ENCODE measurements at places on chromosomes 4 and X.

DNA sequence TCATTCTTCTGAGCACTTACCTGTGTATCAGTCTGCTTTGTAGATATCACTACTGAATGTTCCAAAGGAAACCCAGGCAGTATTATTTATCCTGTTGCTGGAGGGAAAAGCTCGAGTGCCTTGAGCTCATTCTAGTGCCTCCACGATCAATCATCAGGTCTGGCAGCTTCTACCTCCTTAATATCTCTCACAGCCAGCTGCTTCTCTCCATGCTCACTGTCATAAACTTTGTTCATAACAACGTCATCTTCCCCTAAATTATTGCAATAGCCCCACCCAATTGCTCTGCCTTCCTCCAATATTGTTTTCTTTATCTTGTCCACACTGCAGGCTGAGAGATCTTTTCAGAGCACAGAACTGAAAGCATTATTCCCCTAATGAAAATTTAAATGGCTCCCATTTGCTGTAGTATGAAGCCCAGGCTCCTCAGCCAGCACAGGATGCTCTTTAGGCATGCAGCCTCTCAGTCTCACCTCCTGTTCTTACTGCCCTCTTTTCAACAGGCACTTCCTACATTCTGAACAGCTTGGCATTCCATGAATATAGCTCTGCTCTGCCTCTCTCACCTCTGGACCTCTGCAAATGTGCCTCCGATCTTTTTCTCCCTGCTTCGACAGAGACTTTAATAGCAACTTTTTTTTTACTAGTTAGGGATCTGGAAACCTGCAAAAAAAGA, 504.2 kb upstream of the IGFBP7 start:
- DNase-seq = no peak

DNA sequence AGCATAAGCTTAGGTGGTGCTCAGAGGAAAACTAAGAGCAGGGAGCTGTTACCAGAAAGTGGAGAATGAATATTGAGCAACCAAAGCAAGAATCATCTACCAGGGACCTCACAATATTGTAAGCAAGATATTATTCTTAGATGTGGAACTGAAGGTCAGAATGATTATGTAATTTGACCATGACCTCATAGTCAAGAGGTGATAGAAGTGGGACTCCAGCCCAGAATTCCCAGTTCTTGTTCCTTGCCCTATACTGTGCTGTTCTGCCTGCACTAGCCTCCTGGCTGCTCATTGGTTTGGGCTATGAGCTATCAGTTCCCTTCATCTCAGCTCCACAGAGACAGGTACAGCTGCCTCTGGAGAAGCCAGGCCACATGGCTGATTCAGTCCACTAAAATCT, 229.4 kb downstream of the LDB2 start:
- DNase-seq = peak; percentile 79

GRCh38 chr4:103423261-103423660, 225.1 kb upstream of the CENPE start:
- DNase-seq = no peak

DNA sequence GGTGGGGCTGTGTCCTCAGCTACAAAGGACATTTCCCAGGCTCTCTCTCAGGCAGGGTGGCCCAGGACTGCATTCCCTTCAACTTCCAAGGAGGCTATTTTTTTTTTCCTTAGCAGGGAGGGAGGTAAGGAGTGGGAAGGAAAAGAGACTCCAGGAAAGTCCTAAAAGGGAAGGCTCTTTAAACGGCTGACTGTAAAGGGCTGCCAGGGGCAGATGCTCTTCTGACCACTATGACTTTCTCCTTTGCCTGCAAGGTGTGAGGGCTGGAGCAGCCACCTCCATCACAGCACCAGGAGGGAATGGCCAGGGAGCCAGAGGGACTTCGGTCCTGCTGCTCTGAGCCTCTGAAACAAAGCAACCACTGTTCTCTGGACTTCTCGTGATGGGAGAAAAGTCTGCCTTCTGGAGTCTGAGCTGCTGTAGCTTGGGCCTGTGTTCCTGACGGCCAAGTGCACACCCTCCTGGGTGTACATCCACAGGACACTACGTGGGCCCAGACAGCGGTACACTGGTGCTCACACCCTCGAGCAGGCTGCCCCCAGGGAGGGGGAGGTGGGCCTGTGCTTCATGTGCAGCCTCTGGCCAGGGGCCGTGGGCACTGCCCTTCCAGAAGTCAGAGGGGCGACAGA, 17.9 kb downstream of the NAT8L start:
- DNase-seq = no peak

DNA sequence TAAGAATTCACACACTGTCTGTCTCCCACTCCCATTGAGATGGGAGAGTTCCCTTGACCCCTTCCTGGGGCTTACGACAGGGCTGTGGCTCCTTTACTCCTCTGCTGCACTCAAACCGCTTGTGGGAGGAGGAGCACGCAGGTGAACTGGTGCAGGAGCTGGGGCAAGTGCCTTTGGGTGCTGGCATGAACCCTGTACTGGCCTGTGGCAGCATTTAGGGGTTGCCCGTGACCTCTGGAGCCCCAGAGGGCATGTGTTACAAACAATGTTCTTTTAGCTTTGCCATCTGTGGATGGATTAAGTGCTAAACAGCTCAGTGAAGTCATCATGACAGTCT, 21.8 kb upstream of the FTHL17 start:
- DNase-seq = no peak

DNA sequence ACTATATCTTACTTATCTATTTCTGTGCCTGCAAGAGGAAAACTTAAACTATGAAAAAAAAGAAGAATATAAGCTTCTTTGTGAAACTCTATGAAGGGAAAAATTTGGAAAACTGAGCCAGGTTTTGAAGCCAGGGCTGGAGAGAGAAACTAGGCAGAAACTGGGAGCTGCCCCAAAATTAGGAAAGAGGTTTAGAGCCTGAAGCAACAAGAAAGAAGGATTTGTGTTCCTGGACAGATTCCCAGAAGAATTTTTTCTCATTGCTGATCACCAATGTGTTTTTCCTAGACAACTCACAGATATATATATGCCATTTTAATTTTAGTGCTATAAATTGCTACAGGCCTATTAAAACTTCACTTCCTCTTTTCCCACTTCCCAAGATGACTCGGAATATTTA, 245.0 kb upstream of the GEMIN8 start:
- no peak for DNase-seq

- no peak for DNase-seq
Observed at GRCh38 chr4:40550196-40550595, 79.5 kb downstream of the RBM47 start.

- no peak for DNase-seq
Observed at GRCh38 chr4:25863347-25863784, 578 bp upstream of the SEL1L3 start.

DNA sequence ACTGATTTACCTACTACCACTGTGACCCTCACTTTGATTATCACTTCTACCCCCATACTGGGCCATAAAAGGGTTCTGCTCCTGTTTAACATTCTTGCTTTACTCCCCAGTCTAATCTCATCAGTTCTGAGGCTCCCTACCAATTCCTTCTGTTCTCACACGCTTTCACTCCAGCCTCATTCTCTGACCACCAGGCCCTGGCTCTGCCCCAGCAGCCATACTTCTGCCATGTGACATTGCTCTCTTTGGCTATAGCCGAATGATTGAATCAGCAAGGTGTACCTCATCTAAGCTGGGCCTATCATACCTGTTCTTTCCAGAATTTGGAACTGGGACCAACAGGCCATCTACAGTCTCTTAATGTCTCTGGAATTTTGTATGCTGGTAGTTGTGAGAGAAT, 14.4 kb upstream of the ELF2 start:
- no peak for DNase-seq

- DNase-seq = peak; percentile 99
Observed at GRCh38 chr4:105280338-105281123, 133.9 kb downstream of the TET2 start.

GRCh38 chrX:16966752-16967448, 20.4 kb downstream of the REPS2 start:
- no peak for DNase-seq

- peak; percentile 42 for DNase-seq
Observed at GRCh38 chr4:80423553-80424224, 88.2 kb downstream of the CFAP299 start.

DNA sequence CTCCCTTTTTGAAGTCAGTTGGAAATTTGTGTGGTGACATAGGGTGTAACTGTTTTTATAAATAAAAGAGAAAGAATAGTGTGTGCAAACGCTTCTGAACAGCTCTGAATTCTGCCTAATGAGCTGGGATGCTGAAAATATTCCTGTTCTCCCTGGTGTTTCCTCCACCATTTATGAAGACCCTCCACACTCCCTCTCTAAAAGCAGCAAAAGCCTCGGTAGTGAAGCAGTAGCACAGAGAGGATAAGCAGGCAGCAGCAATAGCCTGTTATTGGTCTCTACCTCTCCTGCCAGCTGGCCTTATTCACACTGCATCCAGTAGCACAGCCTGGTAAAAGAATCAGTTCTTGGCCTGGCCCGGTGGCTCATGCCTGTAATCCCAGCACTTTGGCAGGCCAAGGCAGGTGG, 406.1 kb downstream of the IQCM start:
- DNase-seq = no peak

GRCh38 chr4:89306486-89307177, 968 bp downstream of the GPRIN3 start:
- no peak for DNase-seq

DNA sequence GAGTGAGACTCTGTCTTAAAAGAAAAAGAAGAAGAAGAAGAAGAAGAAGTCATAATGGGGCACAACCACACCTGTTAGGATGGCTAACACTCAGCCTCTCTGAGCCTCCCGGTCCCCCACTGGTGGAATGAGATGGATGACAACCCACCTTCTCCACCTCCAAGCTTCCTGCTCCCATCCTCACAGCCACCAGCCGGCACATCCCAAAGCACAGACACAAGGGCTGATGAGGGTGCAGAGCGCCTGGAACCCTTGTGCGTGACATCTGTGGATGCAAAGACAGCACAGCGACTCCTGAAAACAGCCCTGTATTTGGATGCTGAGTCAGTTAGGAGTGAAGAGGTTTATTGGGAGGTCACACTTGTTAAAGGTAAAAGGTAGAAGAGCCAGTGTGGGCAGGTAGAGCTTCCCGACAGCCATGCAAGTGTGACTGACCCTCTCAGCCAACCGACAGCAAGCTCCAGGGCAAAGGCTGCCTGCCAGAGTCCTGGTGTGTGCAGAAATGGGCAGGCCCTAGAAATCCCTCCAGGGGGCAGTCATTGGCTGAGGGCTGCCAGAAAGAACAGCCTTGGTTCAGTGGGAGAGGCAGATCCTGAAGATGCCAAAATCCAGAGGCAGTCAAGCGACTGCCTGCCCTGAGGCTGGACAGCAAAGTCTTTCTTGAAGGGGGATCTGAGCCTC, 26.6 kb upstream of the MAN2B2 start:
- peak; percentile 20 for DNase-seq

- no peak for DNase-seq
Observed at GRCh38 chrX:129638917-129639316, 15.8 kb downstream of the APLN start.

- no peak for DNase-seq
Observed at GRCh38 chr4:4820261-4820660, 39.2 kb upstream of the MSX1 start.

DNA sequence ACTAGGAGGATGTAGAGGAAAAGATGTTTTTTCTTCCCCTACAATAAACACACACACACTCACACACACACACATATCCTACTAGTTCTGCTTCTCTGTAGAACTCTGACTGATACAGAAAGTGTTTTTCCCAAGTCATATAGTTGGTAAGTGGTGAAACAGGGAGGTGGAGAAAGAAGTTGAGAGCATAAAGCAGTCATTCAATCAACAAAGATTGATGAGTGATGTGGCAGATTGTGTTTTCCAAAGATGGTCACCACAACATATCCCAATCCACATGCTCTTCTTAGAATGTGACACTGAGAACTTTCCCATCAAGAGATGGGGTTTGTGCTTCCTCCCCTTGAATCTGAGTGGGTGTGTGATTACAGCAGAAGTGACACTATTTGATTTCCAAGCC, 123.4 kb upstream of the ATP6AP2 start:
- no peak for DNase-seq

GRCh38 chr4:78951862-78952472, 12.7 kb upstream of the PAQR3 start:
- peak; percentile 61 for DNase-seq

DNA sequence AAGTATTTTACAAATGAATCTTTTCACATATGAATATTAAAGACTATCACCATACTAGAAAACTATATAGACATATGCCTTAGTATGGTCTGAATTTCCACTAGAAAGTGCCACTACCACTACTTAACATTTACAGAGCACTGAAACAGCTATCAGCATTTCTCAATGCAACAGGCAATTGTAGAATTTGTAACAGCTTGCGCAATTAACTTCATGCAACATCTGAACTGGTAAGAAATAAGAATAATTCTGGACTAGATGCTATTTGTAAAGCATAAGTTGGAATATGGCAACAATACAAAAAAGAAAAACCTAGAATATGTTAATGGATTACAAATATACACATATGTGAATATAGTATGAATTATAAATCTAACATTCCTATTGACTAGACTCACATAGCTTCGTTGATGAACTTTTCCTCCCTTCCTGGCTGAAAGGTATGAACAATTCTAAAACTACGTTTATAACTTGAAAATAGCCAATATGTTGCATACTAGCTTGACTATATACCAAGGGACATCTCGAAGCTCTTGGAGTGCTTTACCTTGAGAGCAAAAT, 82.0 kb downstream of the ATP8A1 start:
- peak; percentile 18 for DNase-seq

DNA sequence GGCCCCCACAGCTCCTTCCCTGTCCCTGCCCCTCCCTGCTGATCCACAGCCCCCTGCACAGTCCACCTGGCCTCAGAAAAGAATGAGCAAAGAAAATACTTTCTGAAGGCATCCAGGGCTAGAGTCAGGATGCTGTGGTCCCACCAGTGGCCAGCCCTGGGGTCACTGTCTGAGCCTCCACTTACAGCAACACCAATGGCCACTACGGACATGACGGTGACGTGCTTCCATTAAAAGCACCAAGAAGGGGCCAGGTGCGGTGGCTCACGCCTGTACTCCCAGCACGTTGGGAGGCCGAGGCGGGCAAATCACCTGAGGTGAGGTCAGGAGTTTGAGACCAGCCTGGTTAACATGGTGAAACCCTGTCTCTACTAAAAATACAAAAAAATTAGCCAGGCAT, 4.0 kb downstream of the JAKMIP1 start:
- no peak for DNase-seq

DNA sequence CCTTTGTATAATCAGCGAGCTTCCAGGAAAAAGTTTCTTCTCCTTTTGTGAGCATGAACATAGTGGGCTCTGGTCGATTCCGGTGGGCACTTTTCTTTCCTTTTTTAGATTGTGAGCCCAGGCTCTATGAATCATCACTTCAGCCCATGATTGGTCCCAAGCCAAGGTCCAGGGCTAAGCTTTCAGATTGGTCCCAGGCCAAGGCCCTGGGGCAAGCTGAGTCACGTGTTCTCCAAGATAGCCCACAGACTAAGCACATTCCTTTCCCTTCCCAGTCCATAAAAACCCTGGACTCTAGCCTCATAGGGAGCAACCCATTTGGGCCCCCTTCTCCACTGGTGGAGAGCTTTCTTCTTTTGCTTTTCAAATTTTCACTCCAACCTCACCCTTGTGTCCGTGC, 430.5 kb downstream of the NAP1L3 start:
- no peak for DNase-seq

- DNase-seq = no peak
Observed at GRCh38 chrX:42818151-42818921, 40.4 kb upstream of the PPP1R2C start.

GRCh38 chr4:108144451-108144850, 24.3 kb downstream of the LEF1 start:
- DNase-seq = no peak
